ENCODE measurements at places on chromosomes 4 and X.

DNA sequence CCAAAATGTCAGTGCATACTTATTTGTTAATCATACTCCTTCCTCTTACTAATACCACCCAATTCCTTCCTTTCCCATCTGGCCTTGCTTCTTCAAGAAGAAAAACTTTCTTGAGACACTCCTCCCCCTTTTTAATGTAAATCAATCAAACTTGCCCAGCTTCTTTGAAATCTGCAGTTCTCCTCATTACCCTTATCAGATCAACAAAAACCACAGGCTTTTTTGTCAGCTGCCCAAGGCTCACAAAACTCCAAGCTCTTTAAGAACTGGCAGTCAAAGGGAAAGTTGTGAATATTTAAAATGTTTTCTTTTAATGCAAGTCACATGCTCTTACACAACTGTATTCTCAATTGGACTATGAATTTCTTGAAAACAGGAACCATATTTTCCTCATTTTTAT lies 11.3 kb upstream of the MYOZ2 start:
- DNase-seq: no peak

DNA sequence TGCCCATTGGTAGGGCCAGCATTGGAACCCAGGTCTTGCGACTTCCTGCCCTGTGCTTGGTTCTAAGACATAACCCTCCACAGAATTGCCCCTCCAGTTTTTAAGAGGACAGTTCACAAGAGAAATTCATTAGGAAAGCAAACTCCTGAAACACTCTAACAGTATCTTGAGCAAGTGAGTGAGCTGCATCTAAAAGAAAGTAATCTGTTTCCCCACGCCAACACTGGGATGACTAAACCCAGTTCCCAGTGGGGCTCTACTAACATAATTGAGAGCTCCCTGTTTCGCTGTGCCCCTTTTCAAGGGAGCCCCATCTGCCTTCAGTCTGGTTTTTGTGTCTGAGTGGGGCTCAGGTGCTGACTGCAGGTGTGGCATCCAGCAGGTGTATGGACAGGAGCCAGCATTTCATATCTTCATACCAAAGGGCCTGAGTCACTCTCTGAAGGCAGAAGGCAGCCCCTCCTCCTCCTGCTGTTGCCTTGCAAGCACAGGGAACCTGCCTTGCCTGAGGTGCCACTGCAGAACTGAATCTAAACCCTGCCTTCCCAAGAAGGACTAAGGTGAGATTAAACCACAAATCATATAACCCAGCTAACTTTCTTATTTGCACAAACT lies 8.0 kb downstream of the AMOT start:
- no peak for DNase-seq

- no peak for DNase-seq
Observed at GRCh38 chr4:112508356-112508755, 7.6 kb downstream of the NEUROG2 start.

GRCh38 chr4:99722006-99722405 lies 64.4 kb upstream of the C4orf54 start:
- no peak for DNase-seq

GRCh38 chr4:57144466-57144865 lies 34.3 kb upstream of the IGFBP7 start:
- no peak for DNase-seq

DNA sequence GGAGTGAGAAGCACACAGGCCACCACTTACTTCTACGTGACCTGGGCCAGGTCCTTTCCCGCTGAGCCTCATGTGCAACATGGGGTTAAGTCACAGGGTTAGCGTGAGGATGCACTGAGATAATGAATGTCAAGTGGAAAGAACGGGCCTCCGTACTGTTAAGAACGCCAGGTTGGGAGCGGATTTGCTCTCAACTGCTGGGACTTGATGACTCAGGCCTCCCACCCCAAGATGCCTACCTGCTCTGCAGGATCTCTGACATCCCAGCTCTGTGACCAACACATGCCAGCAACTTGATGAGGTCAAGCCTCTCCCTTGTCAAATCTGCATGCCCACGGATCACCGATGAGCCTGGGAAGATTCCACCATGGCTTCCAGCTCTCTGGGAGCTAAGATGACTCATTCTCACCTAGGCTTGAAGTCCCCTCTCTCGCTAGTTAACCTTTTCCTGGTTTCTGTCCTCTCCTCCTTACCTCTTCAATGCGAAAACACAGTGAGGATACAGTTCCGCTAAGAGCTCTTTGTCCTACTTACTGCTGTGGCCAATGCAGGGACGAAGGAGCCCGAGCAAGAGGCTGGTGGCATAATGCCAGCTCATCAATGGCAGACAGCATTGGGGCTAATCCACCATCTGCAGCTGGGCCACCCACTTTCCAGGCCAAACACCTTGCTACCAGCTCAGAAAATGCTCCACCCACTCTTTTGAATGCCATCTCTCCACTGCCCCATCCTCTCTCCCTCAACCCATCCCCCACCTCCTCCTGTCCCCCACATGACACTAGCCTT lies 67.6 kb downstream of the PJA1 start:
- DNase-seq: no peak

DNA sequence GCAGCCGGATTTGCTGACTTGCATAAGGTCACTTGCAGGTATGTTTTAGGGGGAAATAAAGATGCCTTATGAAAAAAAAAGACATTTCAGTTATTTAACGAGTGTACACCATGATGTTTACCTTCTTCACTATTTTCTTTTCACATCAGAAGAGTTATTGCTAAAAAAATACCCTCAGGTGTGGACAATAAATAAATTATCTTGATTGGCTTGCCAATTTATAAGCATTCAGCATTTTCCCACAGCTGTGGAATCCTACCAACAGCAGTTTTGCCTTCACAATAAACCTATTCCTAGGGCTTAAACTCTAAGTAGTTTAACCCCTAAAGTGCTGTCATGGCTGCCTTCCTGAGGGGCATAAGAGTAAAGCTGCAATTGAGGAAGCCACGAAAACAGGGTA lies 83.4 kb upstream of the S100G start:
- DNase-seq: no peak

DNA sequence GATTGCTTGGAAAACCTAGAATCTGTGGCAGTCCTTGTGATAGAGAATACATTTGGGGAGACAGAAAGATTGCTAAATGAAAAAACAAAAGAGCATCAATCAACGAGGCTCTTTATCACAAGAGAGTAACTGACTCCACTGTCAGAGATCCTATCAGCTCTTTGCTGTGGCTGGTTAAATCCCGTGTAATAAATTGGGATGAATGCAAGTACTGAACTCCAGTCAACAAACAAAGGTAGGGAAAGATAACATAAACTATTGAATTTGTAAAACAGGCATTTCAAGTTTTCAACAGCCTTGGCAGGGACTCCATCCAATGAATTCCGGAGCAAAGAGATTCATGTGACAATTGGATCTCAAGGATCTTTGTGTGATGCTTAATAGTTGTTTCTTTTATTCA lies 21.3 kb downstream of the MMRN1 start:
- no peak for DNase-seq

GRCh38 chr4:35818520-35818919 lies 425.8 kb downstream of the ARAP2 start:
- no peak for DNase-seq

GRCh38 chr4:24771241-24771640 lies 24.1 kb upstream of the SOD3 start:
- no peak for DNase-seq

DNA sequence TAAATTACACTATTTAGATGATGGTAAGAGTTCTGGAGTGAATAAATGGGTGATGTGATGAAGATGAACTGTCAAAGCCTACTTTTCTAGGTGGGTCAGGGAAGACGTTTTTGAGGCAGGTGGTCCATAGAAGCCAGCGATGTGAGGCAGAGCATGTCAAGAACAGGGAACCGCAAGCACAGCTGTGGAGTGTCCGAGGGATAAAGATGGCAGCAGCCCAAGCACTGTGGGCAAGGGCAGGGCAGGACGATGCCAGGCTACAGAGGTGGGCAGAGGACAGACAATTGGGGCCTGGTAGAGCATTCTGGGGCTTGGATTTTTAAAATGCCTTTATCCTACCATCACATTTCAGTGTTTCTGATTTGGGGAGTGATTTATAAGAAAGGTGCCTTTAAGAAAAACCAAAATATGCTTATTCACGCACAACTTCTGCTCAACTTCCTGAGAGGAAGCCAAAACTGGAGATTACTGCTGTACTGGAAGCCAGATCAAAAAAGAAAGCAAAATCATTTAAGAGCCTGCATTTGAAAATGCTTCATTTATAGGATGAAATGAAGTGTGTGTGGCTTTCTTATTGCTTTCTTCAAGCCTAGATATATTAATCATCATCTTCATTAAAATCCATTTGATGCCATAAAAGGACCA lies 119.0 kb upstream of the WDR17 start:
- DNase-seq: no peak

- no peak for DNase-seq
Observed at GRCh38 chr4:173301518-173302201, 32.5 kb downstream of the HMGB2 start.

DNA sequence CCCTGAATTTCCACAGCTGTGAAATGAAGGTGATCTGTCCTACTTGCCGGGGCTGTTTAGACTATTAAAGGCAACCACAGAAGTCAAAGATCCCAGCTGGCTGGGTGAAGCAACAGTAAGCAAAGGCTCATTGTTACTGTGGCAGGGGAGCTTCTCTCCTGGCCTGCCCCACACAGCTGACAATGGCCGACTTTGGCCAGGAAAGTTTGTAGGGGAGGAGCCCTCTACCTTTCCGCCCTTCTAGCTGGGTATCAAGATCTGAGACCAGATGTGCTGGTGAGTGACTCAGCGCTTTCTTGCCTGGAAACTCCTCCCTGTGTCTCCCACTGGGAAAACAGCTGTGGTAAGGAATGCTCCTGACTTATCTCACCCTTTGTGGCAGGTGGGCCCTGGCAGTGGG lies 21.1 kb downstream of the RASSF6 start:
- no peak for DNase-seq

- no peak for DNase-seq
Observed at GRCh38 chr4:121072224-121073003, at the start of gene NDNF. TSS of gene NDNF (minus strand) at chr4:121072535. CDS start at chr4:121045837, 26,698 bp downstream.

DNA sequence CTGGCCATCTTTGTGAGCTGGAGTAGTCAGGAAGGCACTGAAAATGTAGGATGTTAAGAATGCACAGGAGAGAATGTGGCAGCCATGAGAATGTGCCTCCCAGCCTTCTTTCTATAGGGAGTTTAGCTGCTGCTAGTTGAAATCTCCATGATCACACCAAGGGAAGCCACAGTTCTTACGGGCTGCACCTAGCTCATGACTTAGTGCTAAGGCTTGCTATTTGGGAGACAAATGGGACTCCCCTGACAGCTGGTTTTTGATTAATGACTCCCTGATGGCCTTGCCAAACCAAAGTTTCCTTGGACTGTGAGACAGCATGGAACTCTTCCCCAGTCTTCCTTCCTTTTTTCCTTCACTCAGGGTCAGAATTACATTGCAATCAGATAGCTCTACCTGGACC lies 9.2 kb downstream of the CTSO start:
- no peak for DNase-seq

GRCh38 chr4:4627111-4627510 lies 85.3 kb upstream of the STX18 start:
- no peak for DNase-seq

DNA sequence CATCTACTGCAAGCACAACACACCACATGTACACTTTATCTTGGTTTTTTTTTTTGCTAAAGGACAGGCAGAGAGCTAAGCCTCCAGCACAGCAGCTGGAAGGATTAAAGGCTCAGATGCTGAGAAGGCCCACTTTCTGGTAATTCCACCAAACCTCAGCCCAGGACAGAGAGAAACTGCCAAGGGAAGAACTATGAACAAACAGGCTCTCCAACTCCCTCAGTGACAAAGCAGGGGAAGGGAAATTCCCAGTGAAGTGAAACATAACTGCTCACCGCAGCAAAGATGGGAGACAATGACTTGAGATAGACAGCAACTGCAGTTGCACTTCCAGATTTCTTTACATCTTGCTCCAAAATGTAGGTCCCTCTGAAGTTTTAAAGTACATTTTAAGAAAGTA lies 4.8 kb downstream of the PROM1 start:
- DNase-seq: no peak

DNA sequence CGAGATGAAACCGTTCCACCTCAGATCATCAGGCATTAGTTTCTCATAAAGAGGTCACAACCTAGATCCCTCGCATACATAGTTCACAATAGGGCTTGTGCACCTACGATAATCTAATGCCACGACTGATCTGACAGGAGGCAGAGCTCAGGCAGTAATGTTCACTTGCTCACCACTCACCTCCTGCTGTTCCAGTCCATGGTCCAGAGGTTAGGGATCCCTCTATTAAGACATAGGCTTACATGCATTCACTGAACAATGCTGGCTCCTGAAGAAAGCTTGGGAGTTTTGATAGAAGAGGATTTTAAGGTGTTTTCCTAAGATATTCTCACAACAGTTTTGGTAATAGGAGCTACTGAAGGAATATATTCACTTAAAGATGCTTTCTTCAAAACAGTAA lies 236.1 kb upstream of the FTHL17 start:
- no peak for DNase-seq

- DNase-seq: no peak
Observed at GRCh38 chrX:118614150-118614549, 113.3 kb upstream of the IL13RA1 start.

- DNase-seq: no peak
Observed at GRCh38 chr4:126757219-126757618, 875.5 kb upstream of the INTU start.

GRCh38 chr4:137997496-137997895 lies 244.7 kb downstream of the SLC7A11 start:
- DNase-seq: no peak

DNA sequence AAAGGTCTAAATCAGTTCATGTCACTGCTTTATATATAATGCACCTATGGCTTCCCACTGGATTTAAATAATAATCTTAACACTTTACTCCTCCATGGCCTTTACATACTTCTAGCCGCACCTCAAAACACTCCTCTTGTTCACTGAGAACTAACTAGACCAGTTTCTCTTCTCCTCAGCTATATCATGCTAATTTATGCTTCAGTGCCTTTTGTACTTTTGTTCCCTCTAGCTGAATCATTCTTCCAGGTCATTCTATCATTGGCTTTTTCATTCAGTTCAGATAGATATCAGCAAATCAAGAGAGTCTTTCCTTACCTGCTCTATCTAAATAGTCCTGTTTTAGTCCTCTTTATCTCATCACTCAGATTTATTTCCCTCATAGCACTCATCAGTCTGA lies 64.2 kb downstream of the TET2 start:
- no peak for DNase-seq

- no peak for DNase-seq
Observed at GRCh38 chr4:183989461-183989860, 84.4 kb downstream of the STOX2 start.

GRCh38 chr4:31442236-31442635 lies 722.1 kb downstream of the PCDH7 start:
- DNase-seq: no peak

DNA sequence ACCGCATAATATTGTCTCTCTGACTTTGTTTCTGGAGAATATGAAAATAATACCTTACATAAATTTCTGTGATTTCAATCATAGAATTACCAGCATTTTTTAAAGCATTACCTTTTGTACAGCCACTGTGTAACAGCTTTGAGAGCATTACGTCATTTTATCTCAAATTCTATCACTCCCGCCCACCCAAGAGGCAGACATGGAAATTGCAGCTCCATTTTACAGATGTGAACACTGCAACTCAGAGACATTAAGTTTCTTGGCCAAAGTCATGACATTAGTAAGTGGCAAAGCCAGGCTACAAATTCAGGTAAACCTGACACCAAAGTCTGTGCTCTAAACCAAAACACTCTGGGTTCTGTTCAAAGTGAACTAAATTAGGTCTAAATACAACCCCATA lies 33.6 kb upstream of the KDR start:
- no peak for DNase-seq

GRCh38 chr4:79597266-79597665 lies 189.2 kb upstream of the GK2 start:
- no peak for DNase-seq

- no peak for DNase-seq
Observed at GRCh38 chr4:188781655-188782054, 642.4 kb downstream of the TRIML1 start.
